Non-pigmented ciliary epithelial cell (primary cell): ENCODE measurements at places on chromosomes 7 and 10.

- no peak for DNase-seq
Measured at GRCh38 chr10:101145750-101146391, 14.8 kb downstream of the TLX1 start.

- no peak for DNase-seq
Measured at GRCh38 chr7:88095-88926, 104.1 kb upstream of the FAM20C start.

- no peak for DNase-seq
Measured at GRCh38 chr7:21429021-21429420, 1.1 kb downstream of the SP4 start.

DNA sequence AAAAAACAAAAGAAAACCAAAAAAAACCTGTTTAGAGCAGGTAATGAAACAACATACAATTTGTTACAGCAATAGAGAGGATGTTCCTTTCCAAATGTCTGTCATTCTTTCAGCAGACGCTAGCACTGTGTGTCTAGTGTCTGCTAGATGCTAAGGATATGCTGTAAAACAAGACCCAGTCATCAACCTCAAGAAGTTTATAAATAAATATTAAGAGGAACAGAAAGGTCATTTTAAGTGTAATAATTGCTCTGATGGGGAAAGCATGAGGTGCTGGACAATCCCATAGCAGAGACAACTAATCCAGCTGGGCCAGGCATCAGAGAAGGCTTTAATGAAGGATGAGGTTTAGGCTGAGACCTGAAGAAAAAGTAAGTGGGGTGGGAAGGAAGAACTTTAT, 23.3 kb upstream of the ASCC1 start:
- DNase-seq, result no peak

DNA sequence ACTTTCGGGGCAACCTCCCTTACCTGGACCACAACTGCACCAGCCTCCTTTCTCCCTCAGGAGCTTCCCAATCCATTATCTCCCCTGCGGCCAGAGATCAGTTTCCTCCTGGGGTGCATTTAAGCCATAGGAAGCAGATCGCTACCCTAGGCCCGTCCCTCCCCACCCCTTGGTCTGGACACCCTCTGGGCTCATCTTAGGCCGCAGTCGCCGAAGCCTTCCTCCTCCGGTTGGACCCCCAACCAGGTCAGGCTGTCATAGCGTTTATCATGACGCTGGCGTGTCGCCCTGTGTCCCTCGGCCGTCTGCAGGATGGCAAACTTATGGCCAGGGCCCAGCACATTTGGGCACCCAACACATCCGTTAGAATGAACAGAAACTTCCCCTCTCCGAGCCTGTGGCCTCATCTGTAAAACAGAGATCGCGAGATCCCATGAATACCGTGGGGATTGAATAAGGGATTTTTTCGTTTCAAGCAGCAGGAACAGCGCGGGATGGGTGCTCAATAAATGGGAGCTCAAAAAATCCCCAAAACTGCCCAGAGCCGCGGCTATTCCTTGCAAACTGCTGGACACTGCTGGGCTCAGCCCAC, 669 bp upstream of the AP5Z1 start:
- no peak for DNase-seq

GRCh38 chr7:36188266-36188665, 35.2 kb downstream of the EEPD1 start:
- no peak for DNase-seq

DNA sequence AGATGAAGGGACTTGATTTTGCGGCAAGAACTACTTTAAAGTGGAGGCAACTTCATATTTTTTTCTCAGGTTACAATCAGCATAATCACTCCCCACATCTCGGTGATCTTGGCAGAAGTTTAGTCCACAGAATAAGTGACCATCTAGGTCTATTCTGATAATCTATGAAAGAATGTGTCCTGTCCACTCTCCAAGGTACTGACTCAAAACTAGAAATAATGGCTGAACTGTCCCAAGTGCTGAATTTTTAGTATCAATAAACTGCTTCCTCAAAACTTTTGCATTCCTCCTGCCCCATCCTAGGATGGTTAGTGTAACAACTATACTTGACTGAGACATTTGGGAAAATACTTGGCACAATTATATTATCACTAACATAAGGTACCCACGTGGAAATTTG, 10.9 kb upstream of the CHRM2 start:
- DNase-seq, result no peak

GRCh38 chr10:85548034-85548433, 818.6 kb downstream of the GRID1 start:
- DNase-seq, result no peak

GRCh38 chr7:46179061-46179610, 258.1 kb upstream of the IGFBP3 start:
- no peak for DNase-seq

DNA sequence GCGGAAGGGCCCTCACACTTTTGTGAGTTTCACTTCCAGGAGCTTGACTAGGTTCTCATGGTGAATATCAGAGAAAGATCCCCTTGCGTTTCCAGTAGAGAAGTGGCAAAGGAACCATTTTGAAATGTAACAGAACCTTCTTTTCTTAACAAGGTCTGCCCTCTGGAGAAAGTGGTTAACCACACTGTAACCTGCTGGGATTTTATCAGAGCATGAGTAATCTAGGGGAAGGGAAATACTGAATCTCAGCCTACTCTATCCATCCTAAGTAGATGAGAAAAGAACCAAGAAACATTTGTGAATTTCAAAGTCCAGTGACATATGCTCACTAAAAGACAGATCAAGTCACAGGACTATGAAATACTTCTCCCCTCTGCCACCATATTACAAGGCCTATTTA, 235.5 kb downstream of the ZEB1 start:
- peak; percentile 67 for DNase-seq

DNA sequence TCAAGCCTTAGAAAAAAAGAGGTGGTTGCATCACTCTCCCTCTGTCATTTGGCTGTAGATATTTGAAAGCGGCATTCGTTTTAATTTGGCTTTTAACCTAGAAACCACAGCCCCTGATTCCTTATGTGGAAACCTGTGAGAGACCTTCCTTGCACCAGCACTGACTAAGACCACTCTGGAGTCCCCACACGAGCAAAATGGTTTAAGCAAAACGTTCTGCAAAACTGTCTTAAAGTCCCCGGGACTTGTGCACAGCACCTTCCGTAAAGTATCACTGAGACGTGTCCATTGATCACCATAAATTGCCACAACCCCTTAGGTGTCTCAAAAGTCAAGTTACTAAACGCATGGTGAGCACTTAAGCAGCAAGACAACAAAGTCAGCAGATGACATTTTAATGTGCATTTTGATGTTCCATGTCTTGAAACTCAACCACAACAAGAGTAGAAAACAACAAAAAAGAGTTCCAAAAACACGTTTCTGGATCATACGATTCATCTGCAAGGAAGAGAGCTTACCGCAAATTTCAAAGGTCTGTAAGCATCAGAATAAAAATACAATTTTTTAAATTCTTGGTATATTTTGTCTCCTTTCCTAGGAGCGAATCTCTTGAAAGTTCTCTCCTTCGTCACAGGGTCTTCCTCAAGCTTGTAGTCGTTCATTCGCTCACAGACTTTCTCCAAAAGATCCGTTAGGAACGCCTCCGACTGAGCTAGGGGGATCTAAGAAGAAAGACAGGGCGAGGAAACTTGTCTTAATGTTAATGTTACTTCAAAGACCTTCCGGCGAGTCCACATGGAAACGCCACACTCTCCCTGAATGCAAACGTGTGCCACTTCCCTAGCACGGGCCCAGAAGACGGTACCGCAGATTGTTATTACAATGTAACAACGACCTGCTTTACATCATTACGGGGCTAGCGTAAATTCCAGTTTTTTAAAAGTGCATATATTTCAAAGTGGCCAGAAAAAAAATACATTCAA, 37.7 kb downstream of the CNPY1 start:
- DNase-seq, result no peak

DNA sequence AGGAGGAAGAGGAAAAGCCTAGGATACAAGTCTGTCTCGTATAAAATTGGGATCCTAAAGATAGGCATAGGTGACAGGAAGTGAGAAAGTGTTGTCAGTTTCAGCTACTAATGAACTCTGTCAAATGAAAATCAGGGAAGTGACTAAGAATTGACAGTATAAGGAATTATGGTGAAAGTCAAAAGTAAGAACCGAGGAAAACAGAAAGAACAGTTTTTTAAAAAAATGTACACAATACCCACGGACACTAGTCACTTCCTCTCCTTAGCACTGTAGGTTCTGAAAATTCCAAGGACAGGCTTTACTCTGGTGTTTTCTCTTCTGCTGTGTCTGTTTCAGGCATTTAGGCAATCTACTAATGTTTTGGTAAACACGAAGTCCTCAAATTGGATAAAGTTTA, 42.3 kb downstream of the ATAD1 start:
- DNase-seq, result no peak

DNA sequence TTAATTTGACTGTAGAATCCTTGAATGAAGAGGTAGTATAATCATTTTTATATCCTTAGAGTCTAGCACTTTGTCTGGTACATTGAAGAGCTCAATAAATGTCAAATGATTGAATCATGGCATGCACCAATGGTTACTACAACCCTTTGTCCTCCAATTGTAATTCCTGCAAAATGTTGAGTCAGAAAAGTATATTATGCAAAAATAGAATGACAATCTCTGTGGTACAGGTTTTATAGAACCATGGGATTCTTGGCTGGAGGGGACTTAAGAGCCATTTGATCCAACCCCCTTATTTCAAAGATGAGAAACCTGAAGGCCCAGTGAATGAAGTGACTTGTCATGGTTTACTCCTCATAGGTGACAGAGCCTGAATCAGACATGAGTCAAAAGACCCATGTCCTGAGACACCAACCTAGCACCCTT, 30.9 kb upstream of the SMKR1 start:
- DNase-seq, result no peak

GRCh38 chr7:19561121-19561805, 147.6 kb downstream of the POLR1F start:
- DNase-seq, result no peak

- no peak for DNase-seq
Measured at GRCh38 chr7:2087744-2088143, 145.0 kb downstream of the MAD1L1 start.

GRCh38 chr7:143181349-143181748, 1.9 kb upstream of the TAS2R39 start:
- DNase-seq, result no peak

- DNase-seq, result no peak
Measured at GRCh38 chr10:86958901-86959736, 720 bp downstream of the SNCG start.

GRCh38 chr7:36070230-36070629, 82.8 kb upstream of the EEPD1 start:
- no peak for DNase-seq

GRCh38 chr10:30386801-30387588, 37.9 kb upstream of the MTPAP start:
- DNase-seq, result no peak

DNA sequence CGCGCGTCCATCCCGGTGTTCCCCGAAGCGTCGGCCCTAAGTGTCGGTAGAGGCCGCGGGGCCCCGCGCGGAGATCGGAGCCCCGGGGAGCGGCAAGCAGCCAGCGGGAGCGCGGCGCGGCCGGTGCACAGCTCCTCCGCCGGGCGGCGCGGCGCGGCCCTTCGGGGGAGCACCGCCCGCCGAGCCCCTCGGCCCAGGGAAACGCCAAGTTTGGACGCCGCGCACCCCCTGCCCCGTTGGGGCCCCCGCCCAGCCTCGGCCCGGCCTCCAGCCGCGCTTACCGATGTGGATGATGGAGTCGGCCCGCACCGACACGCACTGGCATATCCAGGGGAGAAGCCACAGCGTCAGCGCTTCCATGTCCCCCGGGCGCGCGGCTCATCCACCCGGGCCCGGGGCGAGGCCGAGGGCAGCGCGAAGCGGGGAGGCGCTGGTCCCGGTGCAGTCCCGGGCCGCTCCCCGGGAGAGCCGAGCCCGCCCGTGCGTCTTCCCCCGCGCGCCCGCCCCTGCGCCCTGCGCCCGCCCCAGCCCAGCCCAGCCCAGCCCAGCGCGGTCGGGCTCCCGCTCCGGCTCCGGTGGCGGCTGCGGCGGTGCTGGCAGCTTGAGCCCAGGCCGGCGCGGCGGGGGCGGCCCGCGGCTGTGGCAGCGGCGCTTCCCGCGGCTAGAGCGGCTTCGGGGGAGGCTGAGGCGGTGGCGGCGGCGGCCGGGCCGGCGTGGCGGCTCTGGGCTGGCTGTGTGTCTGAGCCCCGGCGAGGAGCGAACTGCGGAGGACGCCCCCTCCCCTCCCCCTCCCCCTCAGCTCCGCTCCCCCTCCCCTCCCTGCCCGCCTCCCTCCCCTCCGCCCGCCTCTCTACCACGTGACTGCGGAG, at the start of gene GRID1:
TSS of gene GRID1 (minus strand) at position 763 of the 869 bp plus-strand sequence.
- no peak for DNase-seq

DNA sequence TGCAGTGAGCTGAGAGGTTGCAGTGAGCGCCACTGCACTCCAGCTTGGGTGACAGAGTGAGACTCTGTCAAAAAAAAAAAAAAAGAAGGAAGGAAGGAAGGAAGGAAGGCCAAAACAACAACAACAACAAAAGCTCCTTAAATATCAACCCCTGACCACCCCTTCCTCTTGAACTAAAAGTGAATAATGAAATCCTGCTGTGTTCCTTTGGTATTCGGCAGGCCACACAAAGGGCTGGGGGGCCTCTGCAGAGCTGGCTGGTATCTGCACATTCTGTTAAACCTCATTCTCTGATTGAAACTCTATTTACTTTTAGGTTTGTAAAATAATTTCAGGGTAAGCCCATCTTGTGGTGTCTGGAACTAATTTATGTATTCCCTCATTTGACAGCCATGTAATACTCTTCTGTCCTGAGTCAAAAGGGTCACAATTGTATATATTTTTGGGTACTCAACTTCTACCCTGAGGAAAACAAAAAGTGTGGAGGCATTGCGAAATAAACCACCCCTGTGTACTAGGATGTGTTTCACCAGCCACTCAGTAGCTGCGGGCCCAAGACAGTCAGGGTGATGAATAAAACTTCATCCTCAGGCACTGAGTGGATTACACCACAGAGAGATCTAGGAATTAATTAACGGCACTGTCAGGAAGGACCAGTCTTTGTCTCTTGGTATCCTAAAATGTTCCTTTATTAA, 446.4 kb upstream of the PFKP start:
- no peak for DNase-seq

- DNase-seq, result no peak
Measured at GRCh38 chr10:69738071-69738470, 63.6 kb upstream of the COL13A1 start.

DNA sequence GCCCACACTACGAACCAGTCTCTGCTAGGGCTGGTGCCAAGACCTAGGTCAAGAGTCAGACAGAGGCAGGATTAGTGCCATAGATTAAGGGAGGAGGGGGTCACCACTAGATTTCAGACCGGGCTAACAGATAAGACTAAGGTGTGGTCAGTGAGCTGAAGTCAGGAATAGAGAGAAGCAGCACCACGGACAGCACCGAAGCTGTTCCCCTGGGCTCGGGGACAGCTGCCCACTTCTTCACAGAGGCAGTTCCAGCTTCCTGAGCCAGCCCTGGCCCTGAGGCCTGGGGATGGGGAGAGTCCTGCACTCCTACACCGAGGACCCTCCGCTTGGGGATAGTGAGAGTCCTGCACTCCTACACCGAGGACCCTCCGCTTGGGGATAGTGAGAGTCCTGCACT, 11.2 kb upstream of the JAKMIP3 start:
- no peak for DNase-seq

DNA sequence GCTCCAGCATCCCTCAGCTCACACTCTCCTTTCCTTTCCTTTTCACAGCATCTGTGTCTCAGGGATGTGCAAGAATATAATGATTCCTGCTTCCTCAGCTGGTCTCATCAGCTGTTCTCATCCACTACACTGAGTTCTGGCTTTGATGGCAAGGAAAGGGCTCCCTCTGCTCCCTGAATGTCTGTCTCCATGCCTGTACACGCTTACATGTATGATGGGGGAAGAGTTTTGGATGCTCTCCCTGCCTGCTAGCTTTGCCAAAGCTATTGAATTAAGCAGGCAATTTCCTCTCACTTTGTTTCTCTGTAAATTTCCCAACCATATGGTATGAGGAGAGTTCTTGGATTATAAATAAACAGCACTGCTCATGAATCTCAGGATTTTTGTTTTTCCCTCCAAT, 254.5 kb downstream of the SORCS3 start:
- no peak for DNase-seq
